Suprapubic skin (tissue), 4 donors: ENCODE measurements at places on chromosomes 4 and X. TPM values are rescaled to one million over a fixed set of nuclear protein-coding genes. Genes with fewer than 3 reads are reported as not detected.

GRCh38 chrX:20001588-20001987 lies 10.7 kb upstream of the BCLAF3 start:
- DNase-seq, result no peak

- DNase-seq, result no peak
These were observed 31.2 kb downstream of the PRDM8 start for GRCh38 chr4:80228460-80228859.

GRCh38 chr4:163631288-163631687 lies 136.8 kb downstream of the TMA16 start:
- no peak for DNase-seq

DNA sequence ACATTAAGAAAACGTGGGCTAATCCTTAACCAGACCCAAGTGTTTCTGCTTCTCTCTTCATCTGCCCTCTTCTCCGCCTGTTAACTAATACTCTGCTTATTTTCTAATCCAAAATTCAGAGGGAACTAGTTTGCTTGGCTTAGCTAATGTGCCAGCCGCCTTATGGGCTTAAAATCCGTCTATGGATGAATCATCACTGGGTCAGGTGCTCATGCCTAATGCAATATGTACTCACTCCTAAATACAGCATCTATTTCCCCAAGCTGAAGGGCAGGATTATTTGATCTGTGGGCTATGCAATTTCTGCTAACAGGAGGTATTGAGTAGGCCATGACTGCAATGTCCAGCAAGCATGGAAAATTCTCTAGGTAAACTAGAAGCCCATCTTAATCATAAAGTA lies 12.4 kb downstream of the DYNLT3 start:
- no peak for DNase-seq

GRCh38 chrX:109793191-109793590 lies 60.1 kb upstream of the ACSL4 start:
- DNase-seq, result no peak

- peak; percentile 83 for DNase-seq
These were observed 632 bp downstream of the PLP2 start for GRCh38 chrX:49172280-49172780.

DNA sequence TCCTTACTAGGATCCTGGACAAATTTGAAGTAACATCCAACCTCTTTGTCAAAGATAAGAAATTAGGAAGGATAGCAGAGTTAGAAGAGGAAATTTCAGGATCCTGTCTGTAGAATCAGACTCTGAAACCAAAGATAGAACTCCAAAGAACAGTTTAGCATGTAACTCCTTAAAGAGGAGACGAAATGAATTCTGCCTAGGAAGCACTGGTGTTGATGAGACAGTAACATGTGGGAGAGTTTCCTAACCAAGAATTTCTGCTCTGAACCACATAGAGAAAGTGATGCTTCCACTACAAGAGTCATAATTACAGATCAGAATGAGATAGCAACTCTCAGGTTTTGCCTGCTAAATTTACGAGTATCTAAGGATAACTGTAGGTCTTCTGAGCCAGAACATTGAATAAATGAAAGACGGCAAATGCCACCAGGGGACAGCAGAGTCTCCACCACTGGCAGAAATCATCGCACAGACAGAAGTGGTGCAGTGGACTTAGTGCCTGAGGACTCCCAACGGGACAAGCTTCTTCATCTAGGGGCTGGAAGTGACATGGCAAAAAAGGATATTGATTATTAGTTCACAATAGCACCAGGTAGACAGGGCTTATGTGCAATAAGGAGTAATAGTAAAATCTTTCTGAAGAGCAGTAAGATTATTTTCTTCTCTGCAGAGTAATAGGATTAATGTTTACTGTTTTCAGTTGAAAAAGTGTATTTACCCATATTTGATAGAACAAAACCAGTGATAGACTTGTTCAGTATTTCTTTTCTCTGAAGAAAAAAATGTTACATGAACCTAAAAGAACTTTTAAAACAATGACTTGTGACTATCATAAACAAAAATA lies 6.7 kb upstream of the PPID start:
- no peak for DNase-seq

GRCh38 chrX:23559975-23560374 lies 107.3 kb upstream of the PRDX4 start:
- no peak for DNase-seq

GRCh38 chrX:69387567-69388487 lies 116.3 kb upstream of the NALF2 start:
- DNase-seq, result no peak

- no peak for DNase-seq
These were observed 260.7 kb downstream of the COL25A1 start for GRCh38 chr4:109041463-109042360.

GRCh38 chrX:43386875-43387274 lies 269.2 kb upstream of the MAOA start:
- DNase-seq, result no peak

GRCh38 chr4:168758351-168758876 lies 251.6 kb downstream of the CBR4 start:
- no peak for DNase-seq

GRCh38 chr4:77845400-77845799 lies 17.2 kb upstream of the MRPL1 start:
- no peak for DNase-seq

- no peak for DNase-seq
These were observed 21.9 kb upstream of the MAD2L1 start for GRCh38 chr4:120088507-120088906.

DNA sequence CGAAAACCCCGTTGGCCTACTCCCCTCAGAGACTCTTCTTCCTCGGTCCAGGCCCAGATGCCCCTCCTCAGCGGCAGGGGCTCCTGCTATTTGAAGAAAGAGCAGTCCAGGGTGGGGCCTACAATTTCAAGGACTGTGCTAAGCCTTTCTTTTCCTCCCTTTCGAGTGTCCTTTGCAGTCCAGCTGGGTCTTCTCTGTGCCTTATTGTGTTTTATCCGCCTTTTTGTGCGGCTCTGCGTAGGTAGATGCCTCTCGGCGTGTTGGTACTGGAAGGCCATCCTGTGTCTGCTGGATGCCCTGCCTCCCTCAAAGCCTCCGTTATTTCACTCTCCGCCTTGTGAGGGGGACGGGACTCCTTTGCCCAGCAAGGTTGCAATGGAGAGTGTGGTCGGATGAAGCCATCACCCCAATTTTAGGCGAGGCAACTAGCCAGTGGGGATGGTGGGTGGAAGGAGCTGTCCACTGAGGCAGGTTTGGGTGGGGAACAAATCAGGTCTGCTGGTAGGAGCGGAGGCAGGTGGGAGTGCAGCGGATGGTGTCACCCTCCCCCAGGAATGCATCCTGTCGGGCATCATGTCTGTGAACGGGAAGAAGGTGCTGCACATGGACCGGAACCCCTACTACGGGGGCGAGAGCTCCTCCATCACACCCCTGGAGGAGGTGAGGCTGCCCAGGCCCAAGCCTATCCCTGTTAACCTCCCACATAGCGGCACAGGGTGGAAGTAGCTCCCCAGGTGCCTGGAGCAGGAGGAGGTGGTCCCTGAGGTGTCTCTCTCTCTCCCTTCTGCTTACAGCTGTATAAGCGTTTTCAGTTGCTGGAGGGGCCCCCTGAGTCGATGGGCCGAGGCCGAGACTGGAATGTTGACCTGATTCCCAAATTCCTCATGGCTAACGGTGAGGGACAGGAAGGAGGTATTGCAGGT lies 1.3 kb downstream of the GDI1 start:
- DNase-seq, result no peak

GRCh38 chr4:53804719-53805118 lies 213.4 kb upstream of the LNX1 start:
- DNase-seq, result no peak

DNA sequence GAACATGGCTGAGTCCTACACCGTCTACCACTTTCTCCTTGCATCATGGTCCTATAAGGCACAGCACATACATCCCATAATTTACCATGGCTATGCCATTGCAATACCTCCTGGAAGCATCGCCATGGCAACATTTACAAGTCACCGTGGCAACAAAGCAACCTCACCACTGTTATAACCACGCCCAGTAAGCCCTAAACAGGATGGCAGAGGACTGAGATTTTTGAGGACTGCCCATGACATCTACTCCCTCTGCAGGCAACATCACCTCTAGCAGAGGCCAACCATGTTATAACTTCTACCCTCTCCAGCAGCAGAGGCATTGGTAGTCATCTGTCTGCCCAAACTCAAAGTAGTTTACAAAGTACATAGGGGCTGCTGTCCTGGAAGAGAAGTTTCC lies 29.7 kb downstream of the BCOR start:
- DNase-seq, result no peak

GRCh38 chrX:31293409-31293808 lies 221.6 kb upstream of the FTHL17 start:
- DNase-seq, result no peak

GRCh38 chr4:116590648-116591047 lies 494.7 kb downstream of the TRAM1L1 start:
- DNase-seq, result no peak

- no peak for DNase-seq
These were observed 8.7 kb downstream of the MRFAP1 start for GRCh38 chr4:6649216-6649615.

- DNase-seq, result no peak
These were observed 30.8 kb upstream of the CD40LG start for GRCh38 chrX:136616987-136617685.

DNA sequence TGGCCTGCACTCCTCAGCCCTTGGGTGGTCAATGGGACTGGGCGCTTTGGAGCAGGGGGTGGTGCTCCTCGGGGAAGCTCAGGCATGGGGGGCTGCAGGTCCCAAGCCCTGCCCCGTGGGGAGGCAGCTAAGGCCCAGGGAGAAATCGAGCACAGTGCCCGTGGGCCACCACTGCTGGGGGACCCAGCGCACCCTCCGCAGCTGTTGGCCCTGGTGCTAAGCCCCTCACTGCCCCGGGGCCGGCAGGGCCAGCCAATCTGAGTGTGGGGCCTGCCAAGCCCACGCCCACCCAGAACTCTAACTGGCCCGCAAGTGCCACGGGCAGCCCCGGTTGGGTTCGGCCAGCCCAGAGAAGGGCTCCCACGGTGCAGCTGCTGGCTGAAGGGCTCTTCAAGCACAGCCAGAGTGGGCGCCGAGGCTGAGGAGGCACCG lies 30.9 kb upstream of the IL15 start:
- no peak for DNase-seq

The MAGEA2B gene
- total RNA-seq, result not detected

The PDLIM3 gene
- total RNA-seq, result 31.4 TPM

The PAGE1 gene
- total RNA-seq, result not detected

The MXRA5 gene
- total RNA-seq, result 27.8 TPM

The BCORL1 gene
- total RNA-seq, result 7.1 TPM

The TXK gene
- 1.6 TPM for total RNA-seq

The KDM5C gene
- total RNA-seq, result 191 TPM

The ZNF711 gene
- total RNA-seq, result 3.4 TPM

The EGFL6 gene
- total RNA-seq, result 0.31 TPM

The CCSER1 gene
- 6.7 TPM for total RNA-seq

The DMRTC1 gene
- not detected for total RNA-seq

The CYLC1 gene
- not detected for total RNA-seq

The GLRB gene
- 3.8 TPM for total RNA-seq
